Keratinocyte (primary cell): ENCODE measurements at places on chromosomes 12 and 14. TPM values are rescaled to one million over a fixed set of nuclear protein-coding genes. Genes with fewer than 3 reads are reported as not detected.

DNA sequence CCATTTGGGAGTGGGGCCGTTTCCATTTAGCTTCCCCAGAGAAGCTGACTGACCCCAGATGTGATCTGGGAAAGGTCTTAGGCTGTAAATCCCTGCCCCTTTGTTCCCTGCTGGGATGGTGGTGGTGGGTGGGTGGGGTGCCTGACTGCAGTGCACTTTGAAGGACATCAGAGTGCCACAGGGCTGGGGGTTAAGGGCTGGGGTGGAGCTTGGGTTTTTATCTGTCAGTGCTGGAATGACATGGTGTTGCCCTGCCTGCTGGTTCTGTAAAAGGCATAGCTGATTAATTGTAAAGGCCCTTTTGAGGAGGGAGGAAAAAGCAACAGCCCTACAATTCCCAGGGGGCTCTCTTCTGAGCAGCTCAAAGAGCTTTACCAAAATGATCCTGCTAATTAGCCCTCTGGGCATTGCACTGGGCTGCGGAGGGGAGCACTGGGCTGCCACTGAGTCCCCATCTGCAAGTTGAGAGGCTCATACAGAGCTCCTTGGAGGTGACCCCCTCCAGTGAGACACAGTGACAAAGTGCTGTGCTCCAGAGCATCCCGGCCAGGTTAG lies 21.1 kb downstream of the PLEKHG3 start:
- DNase-seq, result no peak
- peaks cover 49% of the 10 kb centered on the region for H3K36me3 ChIP-seq
- H3K4me3 ChIP-seq, result peak overlapping the region; percentile 11
- no peaks in the 10 kb centered on the region for H3K27me3 ChIP-seq

DNA sequence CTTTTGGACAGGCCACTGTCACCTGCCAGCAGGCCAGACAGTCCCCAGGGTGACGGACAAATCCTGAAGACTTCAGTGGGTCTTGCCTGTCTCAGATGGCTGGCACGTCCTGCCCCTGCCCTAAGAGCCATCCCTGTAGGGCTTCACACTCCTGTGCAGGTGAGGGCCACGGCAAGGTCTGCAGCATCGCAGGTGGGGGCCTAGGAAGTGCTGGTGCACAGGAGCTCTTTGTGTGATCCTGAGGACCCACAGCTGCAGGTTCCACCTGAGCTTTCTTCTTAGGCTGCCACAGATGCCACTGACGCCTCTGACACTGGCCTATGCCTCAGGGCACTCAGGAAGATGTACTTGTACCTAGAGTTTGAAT lies 108.5 kb upstream of the FKBP4 start:
- no peak overlapping the region for H3K27ac ChIP-seq
- H3K36me3 ChIP-seq, result no peaks in the 10 kb centered on the region
- H3K4me1 ChIP-seq, result no peaks in the 10 kb centered on the region

DNA sequence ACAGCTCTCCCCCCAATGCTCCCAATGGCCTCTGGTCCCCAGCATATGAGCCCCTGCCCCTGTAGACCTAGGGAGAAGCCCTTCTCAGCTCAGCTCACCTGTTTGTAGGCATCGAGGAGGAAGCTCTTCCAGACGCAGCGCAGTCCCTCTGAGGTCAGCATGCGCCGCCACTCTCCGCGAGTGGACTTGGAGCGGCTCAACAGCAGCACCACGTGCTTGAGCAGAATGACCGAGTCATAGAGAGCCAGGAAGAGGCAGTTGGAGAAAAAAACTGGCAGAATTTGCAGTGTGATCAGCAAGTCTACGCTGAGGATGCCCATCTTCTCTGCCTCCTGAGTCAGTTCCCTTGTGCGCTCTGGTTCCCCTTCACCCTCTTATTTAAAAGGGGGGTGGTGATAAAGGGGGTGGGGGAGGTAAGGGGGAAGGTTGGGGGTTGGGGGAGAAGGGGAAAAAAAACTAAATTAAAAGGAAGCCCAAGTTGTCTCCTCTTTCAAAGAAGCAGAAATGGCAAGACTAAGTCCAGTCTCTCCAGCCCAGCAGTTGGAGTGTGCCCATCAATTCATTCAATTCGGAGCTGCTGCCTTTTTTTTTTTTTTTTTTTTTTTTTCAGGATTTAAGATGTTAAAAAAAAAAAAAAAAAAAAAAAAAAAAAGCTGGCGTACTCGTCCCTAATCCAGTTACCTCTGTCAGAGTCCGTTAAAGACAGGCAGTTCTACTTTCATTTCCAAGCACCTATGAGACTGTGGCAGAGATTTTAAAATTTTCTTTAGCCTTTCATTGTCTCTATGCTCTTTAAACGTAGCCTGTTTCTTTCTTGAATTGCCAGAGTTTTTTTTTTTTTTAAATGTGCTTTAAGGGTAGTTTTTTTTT lies at the start of gene DIO2:
TSS of gene DIO2 (minus strand) at position 352 of the 870 bp plus-strand sequence. CDS start at position 320, 32 bp downstream.
- DNase-seq, result no peak
- peak within 1 kb of the TSS; percentile 4 for H3K4me3 ChIP-seq
- H3K4me1 ChIP-seq, result no peaks in the 10 kb centered on the region
- H3K36me3 ChIP-seq, result no peaks in the 10 kb centered on the region
- no peak within 1 kb of the TSS for H3K27ac ChIP-seq

DNA sequence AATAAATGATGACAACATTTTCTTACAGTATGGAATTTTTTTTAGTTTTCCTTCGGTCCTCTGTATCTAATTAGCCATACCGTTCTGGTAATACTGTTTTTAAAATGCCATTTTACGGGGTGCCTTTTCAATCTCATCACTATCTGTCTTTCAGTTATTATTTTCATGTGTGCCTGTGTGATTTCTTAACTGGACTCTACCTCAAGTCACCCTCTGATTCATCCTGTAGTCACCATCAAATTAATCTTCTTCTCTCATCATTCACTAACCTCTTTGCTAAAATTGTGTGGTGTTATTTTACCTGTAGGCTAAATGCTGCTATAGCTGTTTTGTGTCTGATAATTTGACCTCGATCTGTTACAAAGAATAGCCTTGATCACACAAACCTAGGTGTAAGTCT lies 16.0 kb upstream of the CCT2 start:
- H3K4me1 ChIP-seq, result peaks cover 22% of the 10 kb centered on the region
- peak overlapping the region; percentile 69 for H3K27ac ChIP-seq
- DNase-seq, result no peak
- H3K36me3 ChIP-seq, result peaks cover 7% of the 10 kb centered on the region
- no peaks in the 10 kb centered on the region for H3K27me3 ChIP-seq

WIF1 gene
- polyA plus RNA-seq, result not detected in 3 replicates
